ENCODE measurements at places on chromosomes 4 and X.

- peak; percentile 11 for DNase-seq
Measured at GRCh38 chrX:96244955-96245354, 439.7 kb upstream of the DIAPH2 start.

- DNase-seq, result no peak
Measured at GRCh38 chr4:16627999-16628398, 270.4 kb downstream of the LDB2 start.

DNA sequence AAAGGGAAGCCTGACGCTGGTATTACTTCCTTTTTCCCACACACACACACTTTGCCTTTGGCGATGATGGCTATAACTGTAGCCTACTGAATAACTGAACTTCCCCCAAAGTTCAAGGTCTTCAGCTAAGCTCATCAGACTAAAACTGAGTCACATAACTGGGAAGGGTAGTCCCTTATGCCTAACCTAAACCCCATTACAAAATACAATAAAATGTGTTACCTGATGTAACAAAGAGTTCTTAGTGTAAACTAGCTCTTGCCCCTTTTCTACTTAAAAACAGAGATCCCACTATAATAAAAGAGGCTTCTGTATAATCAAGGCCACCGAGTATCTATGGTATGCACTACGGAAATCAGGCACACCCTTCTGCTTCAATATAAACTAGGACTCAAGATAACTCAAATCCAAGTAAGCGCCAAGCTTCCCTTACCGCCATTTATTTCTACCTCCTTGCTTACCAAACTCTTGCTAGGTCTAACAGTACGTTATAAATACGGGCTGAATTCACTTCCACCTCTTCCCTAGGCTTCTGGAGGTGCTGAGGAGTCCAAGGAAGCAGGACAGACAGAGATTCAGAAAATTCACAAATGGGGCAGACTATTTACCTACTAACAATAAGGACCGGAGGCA lies 2.4 kb downstream of the OTUD4 start:
- peak; percentile 25 for DNase-seq

- no peak for DNase-seq
Measured at GRCh38 chr4:165011403-165011802, 20.4 kb upstream of the TRIM60 start.

GRCh38 chrX:68659786-68660185 lies 12.3 kb downstream of the STARD8 start:
- DNase-seq, result no peak

DNA sequence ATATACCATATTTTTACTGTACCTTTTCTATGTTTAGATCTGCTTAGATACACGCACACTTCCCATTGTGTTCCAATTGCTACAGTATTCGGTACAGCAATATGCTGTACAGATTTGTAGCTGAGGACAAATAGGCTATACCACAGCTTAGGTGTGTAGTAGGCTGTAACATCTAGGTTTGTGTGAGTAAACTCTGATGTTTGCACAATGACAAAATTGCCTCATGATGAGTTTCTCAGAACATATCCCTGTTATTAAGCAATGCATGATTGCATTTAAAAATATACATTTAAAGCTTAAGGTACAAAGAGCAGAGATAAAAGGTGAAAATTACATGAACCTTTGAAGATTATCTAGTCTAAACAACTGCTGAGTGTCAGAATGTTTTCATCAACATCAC lies 181.7 kb downstream of the ADGRA3 start:
- DNase-seq, result no peak

- no peak for DNase-seq
Measured at GRCh38 chr4:4861390-4862018, 2.0 kb downstream of the MSX1 start.

DNA sequence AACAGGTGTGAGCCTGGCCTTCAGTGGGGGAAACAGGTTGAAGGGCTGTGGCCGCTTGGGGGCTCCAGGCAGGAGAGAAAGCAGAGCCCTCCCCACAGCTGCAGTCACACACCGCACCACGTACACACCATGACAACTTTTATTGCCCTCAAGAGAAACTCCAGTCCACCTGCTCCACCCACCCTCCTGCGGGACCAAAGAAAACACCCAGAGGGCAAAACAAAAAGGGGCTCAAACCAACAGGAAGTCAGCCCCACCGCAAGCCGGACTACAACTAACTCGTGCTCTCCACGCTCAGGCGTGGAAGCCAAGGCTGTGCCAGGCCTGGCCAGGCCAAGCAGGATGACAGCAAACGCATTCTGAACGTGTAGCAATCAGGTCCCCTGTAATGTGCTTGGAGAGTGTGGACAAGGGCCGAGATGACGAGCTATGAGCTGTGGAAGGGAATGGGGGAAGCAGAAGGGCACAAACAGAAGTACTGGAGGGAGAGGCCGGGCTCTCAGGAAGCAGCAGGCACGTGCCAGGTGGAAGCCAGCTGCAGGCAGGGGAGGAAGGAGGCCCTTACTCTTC lies 12.7 kb downstream of the SLC6A8 start:
- DNase-seq, result no peak

- no peak for DNase-seq
Measured at GRCh38 chr4:22488106-22488505, 27.8 kb downstream of the ADGRA3 start.

DNA sequence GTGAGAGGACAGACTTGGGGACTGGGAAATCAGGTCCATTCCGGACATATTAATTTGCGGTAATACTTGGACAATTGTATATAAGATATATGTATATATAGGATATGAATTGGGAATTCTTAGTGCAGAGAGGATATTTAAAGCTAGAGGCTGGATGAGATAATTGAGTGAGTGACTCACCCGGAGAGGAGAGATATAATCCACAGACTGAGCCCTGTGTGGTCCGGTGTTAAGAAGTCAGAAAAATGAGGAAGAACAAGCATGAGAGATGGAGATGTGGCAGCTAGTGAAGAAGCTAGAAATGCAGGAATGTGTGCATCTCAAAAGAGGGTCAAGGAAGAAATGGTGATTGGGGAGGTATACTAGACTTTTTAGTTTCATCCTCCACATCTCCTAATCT lies 336.2 kb downstream of the SLC7A11 start:
- DNase-seq, result no peak

DNA sequence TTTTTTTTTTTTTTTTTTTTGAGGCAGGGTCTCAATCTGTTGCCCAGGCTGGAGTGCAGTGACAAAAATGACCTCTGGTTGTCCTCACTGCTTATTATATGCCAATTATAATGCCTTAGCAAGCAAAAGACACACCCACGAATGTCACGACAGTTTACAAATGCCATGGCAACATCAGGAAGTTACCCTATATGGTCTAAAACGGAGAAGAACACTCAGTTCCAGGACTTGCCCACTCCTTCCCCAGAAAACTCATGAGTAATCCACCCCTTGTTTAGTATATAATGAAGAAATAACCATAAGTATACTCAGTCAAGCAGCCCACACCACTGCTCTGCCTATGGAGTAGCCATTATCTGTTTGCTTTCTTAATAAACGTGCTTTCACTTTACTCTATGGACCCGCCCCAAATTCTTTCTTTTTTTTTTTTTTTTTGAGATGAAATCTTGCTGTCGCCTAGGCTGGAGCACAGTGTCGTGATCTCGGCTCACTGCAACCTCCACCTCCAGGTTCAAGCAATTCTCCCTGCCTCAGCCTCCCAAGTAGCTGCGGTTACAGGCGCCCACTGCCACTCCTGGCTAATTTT lies 106.2 kb downstream of the SMIM20 start:
- no peak for DNase-seq

DNA sequence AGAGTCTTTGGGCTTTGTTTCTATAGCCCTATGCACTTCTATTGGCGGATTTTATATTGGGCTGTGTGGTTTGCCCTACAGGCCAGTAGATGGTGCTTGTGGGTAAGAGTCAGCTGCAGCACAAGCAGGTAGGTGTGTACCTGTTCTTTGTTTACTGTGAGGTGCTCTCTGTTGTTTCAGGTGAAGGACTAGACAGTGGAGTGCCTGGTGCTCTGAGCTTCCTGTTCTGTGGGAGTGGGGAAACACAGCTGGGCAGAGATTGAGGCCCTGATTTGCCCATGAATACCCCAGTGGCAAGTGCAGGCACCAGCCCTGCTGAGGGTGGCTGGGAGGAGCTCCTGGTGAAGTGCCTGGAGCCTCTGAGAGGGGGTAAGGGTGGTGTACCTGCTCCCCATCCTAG lies 26.3 kb upstream of the UCP1 start:
- peak; percentile 78 for DNase-seq

- DNase-seq, result no peak
Measured at GRCh38 chr4:164261831-164262230, 492.1 kb upstream of the SMIM31 start.

Data from GM23338 (cell line).